ENCODE measurements at places on chromosomes 4 and X.

- no peak for DNase-seq
Observed at GRCh38 chrX:2136848-2137247, 363.9 kb downstream of the DHRSX start.

DNA sequence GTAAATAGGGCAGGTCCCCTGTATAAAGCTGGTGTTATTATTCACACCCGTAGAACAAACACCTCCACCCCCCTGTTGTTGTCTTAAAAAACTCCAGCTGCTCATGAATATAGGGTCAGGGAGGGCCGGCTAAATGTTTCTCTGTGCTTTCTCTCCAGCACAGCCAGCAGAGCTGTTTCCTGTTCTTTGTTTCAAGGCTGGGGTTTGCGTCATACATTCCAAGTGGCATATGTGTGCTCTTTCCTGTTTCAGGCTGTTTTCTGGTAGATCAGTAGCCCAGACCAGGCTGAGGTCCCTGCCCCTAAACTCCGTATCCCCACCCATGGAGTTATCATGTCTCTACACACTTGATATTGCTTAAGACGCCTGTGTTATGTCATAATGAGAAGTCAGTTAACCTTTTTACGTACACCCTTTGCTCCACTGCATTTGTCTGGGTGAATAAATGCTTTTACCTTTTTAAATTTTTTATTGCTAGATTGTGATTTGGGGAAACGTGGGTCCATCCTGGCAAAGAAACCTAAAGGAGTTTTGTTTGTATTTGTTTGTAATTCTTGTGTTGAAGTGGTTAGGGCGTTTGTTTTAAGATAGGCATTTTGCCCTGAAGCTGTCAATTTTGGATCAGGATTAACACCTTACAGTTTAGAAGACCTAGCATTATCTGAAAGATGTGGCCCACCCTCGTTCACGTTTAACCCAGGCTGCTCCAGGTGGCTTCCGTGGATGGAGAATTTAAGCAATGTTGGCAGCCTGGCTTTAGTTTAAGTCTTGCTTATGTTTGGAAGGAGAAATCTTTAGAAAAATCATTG is 3.3 kb downstream of the KLF3 start:
- DNase-seq = no peak

- no peak for DNase-seq
Observed at GRCh38 chr4:159142241-159142640, 39.4 kb downstream of the RAPGEF2 start.

DNA sequence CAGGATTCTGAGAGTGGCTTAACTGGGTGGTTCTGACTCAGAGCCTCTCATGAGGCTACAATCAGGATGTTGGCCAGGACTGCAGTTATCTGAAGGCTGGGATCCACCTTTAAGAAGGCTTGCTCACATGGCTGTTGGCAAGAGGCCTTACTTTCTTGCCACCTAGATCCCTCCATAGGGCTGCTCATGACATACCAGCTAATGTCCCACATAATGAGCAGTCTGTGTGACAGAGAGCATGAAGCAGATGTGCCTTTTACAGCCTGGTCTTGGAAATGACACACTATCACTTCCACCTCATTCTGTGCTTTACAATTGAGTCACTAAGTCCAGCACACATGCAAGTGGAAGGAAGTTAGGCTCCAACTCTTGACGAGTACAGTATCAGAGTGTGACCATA is 4.3 kb upstream of the RBM3 start:
- no peak for DNase-seq
